ENCODE measurements at places on chromosomes 13 and 19.
A peak's percentile ranks its signal among the peaks of the same experiment; 100 is the strongest.

GRCh38 chr19:3649888-3650287, 23.3 kb upstream of the CACTIN start:
- peaks cover 18% of the 10 kb centered on the region for H3K36me3 ChIP-seq
- no peak overlapping the region for H3K4me3 ChIP-seq
- no peak overlapping the region for H3K27ac ChIP-seq
- no peak for DNase-seq
- H3K27me3 ChIP-seq: no peaks in the 10 kb centered on the region

GRCh38 chr13:40187324-40187795, 479.1 kb downstream of the FOXO1 start:
- H3K4me3 ChIP-seq: no peak overlapping the region
- peaks cover 24% of the 10 kb centered on the region for H3K4me1 ChIP-seq
- H3K36me3 ChIP-seq: no peaks in the 10 kb centered on the region
- no peak overlapping the region for H3K27ac ChIP-seq
- DNase-seq: no peak

GRCh38 chr13:99966064-99966805, 5.3 kb downstream of the ZIC5 start:
- DNase-seq: no peak
- H3K27ac ChIP-seq: no peak overlapping the region
- H3K27me3 ChIP-seq: peaks cover 81% of the 10 kb centered on the region
- no peak overlapping the region for H3K4me3 ChIP-seq

DNA sequence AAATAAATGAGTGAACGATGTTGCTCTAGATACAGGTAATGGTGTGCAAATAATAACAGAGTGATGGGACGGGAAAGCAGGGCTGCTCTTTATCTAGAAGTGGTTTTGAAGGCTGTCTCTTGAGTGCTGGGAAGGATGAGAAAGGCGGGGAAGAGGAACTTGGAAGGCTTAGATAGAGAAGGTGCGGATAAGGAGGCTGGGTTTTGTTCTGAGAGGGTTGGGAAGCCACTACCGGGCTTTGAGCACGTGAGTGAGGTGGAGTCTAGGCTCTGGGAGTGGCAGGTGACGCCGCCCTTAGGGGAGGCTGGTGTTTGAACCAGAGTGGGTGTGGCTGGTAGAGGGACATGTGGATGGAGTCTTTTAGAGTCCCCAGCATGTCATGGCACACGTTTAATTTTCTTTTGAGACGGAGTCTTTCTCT, 811 bp downstream of the ARMC6 start:
- DNase-seq: peak; percentile 26
- no peaks in the 10 kb centered on the region for H3K27me3 ChIP-seq
- H3K36me3 ChIP-seq: peaks cover 13% of the 10 kb centered on the region
- H3K4me1 ChIP-seq: peaks cover 10% of the 10 kb centered on the region
- peak overlapping the region; percentile 98 for H3K4me3 ChIP-seq

DNA sequence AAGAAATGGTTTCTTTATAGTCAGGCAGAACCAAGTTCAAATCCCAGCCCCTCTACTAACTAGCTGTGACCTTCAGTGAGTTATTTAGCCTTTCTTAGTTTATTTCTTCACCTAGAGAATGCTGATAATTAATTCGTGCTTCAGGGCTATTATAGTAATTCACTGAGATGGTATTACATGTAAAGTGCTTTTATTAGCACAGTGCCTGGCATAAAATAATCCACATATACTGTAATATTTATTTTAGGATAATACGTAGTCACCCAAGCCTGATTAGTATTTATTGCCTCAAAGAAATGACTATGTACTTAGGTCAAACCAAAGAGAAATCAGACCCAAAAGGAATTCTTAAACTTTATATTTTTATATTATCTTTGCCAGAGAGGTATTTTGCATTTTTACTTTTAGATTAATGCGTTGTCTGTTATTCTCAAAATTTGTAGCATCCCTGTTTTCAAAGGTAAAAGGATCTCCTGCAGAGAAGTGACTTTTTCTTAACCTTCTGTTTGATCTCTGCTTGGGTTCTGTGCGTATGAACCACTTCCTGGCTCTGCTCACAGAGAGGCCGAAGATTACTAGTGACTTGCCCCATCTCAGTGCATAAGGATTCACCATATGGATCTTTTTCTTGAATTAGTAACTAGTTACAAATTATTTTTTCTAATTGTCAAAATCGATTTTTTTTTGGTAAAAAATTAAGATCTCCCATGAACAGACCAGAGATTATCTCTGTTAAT, 19.7 kb downstream of the UBAC2 start:
- DNase-seq: no peak
- peaks cover 37% of the 10 kb centered on the region for H3K4me1 ChIP-seq
- H3K4me3 ChIP-seq: no peak overlapping the region
- H3K36me3 ChIP-seq: no peaks in the 10 kb centered on the region
- H3K27ac ChIP-seq: no peak overlapping the region

- H3K27me3 ChIP-seq: no peaks in the 10 kb centered on the region
- no peak overlapping the region for H3K4me3 ChIP-seq
- H3K4me1 ChIP-seq: no peaks in the 10 kb centered on the region
Observed at GRCh38 chr19:16247353-16248182, 49.9 kb downstream of the AP1M1 start.
